ENCODE measurements at places on chromosomes 2 and 18.

- DNase-seq: no peak
Observed at GRCh38 chr2:223943561-223944008, 1.6 kb downstream of the WDFY1 start.

DNA sequence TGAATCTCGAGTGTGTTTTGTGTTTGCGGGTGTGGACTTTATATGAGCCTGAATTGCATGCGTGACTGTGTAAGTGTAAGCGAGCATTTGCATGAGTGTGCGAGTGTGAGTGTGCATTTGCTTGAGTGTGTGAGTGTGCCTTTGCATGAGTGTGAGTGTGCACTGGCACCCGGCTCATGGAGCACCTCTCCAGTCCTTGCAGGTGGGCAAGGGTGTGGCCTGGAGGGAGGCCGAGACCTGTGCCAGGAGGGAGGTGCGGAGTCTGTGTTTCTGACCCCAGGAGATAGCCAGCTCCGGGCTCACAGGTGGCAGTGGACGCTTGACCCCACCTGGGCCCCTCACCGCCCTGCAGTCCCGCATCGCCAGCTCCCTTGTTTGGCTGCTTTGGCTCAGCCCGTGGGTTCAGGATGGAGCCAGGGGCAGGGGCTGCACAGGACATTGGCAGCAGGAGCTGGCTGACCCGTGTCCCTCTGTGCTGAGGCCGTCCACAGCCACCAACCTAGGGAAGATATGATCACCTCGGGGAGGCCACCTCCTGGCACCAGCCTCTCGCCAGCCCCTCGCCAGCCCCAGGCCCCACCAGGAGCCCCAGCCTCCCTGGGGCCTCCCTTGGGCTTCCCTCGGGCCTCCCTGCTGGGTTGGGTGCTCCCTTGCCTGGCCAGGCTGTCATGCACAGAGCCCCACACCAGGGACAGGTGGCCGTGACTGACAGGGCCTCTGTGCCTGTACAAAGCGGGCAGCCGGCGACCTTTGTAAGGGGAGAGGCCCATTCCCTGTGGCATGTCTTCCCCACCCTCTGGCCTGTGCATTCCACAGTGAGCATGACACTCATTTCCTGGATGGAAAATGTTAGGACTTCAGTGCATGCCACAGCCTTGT, 81.6 kb downstream of the PTGR3 start:
- no peak for DNase-seq

- DNase-seq: no peak
Observed at GRCh38 chr2:238108423-238109183, 8.5 kb downstream of the ESPNL start.

DNA sequence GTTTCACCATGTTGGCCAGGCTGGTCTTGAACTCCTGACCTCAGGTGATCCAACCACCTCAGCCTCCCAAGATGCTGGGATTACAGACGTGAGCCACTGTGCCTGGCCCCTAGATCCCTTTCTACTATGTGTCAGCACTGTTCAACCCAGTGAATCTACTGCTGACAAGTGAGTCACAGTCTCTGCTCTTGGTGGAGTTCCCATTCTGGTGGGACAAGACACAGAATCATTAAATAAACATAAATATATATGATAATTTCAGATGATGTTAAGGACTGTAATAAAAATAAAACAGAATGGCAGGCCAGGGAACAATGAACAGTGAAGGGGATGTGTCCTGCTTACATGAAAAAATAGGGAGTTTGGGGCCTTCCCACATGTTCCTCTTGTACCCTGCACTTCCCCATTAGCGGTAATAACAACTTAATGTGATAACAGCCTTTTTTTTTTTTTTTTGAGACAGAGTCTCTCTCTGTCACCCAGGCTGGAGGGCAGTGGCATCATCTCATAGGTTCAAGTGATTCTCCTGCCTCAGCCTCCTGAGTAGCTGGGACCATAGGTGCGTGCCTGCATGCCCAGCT, 112.2 kb downstream of the CPO start:
- DNase-seq: no peak

- DNase-seq: no peak
Observed at GRCh38 chr2:205216580-205216979, 465.7 kb upstream of the NRP2 start.

GRCh38 chr2:126990200-126990599, 91.5 kb downstream of the TEX51 start:
- no peak for DNase-seq

- DNase-seq: no peak
Observed at GRCh38 chr18:41814651-41815050, 140.4 kb upstream of the PIK3C3 start.

DNA sequence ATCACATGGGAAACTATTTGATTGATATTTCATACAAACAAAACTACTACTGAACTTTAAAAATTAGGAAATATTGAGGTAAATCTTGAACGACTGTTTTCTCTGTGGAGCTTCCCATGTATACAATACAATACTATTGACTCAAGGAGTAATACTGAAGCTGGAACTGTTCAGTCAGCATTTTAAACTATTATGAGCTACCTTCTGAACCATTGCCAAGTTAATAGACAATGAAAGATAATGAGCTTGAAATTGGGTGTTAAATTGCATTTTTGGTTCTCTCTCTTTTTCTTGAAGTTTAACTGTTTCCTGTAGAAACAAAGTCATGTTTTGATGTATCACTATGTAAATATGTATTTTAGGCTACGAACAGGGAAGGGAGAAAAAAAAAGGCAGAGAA, 569.2 kb downstream of the ZEB2 start:
- no peak for DNase-seq

DNA sequence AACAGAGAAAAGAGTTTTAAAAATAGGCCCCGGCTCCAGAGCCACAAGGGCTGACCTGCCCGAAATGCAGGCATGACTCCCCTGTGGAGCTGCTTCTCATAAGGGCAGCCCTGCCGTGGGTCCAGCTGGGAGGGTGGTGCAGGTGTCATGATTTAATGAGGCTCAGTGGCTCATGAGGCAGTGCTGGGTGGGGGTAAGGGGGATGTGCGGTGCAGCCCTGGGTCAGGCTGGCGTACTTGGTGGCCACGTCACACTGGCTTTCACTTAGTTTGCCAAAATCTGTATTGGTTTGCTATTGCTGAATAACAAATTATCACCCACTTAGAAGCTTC, 33.6 kb downstream of the HJURP start:
- DNase-seq: no peak

DNA sequence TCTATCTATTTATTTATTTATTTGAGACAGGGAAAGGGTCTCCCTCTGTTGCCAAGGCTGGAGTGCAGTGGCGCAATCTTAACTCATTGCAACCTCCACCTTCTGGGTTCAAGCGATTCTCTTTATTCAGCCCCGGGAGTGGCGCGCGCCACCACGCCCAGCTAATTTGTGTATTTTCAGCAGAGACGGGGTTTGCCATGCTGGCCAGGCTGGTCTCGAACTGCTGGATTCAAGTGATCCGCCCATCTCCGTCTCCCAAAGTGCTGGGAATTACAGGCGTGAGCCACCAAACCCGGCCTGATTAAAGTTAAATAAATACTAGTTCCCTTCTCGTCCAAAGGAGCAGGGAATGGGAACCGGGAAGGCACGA, 4.2 kb upstream of the CTDSP1 start:
- no peak for DNase-seq

DNA sequence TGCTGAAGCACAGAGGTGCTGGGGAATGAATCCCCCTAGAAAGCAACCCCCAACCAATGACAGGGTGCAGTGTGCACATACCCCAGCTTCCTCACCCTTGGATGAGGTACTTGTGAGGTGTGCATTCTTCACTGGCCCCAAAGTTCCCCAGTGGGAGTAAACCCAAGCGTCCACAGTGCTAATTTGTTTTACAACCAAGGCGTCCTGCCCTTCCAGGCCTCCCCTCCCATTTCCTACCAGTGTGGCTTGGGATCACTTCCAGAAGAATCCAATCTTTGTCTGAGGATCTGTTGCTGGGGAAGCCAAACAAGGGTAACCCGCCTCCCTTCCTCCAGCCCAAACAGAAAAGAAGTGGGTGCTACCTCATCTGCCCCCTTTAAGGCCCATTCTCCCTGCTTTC, 40.3 kb upstream of the TEX51 start:
- DNase-seq: no peak

GRCh38 chr2:233011702-233012131, 1.3 kb downstream of the NGEF start:
- DNase-seq: no peak

DNA sequence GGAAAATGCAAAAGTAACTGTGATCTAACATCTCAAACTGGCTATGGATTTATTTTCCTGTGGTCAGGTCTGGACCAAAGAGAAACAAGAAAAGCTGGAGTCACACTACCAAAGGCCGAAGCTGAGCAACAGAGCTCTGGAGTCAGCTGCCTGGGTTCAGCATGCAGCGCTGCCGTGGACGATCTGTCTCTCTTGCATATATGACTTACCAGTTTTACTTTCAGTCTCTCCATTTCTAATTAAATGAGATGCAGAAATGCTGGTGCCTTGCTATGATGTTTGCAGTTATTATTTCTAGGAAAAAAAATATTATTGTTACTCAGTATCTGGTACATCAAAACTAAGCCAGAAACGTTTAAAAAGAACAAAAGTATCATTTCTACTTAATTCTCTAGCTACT, 813.2 kb downstream of the RNF144A start:
- DNase-seq: no peak

- DNase-seq: no peak
Observed at GRCh38 chr2:194556629-194557028, 1100.4 kb upstream of the SLC39A10 start.

DNA sequence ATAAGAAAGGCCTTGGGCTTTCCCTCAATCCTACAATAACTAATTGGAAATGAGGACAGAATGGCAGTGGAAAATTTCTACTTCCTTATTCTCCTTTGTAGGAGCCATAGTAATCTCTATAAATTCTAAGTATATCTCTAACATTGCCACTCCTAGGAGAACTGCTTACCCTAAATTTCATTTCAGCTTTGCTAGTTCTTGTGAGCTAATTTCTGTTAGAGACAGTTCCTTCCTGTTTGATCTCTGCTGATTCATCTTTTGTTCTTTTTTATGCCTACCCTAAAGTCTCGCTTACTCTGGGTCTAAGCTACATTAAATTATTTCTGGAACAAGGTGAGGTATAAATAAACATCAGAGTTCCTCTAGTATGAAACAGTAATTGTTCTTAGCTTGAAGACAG, 25.7 kb downstream of the ABHD3 start:
- no peak for DNase-seq

DNA sequence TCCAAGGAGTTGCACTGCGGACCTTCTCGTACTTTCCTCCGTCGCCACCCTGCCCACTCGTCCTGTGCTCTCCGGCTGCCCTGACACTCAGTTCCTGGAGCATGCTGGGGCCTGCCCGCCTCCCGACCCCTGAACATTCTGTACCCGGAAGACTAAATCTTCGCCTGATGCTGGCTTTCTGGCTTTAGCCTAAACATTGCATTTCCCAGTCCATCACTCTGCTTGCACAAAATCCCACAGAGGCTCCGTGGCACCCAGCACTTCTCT, 550 bp upstream of the SFXN5 start:
- DNase-seq: no peak

GRCh38 chr18:58078889-58079573, 35.0 kb downstream of the NEDD4L start:
- DNase-seq: no peak

DNA sequence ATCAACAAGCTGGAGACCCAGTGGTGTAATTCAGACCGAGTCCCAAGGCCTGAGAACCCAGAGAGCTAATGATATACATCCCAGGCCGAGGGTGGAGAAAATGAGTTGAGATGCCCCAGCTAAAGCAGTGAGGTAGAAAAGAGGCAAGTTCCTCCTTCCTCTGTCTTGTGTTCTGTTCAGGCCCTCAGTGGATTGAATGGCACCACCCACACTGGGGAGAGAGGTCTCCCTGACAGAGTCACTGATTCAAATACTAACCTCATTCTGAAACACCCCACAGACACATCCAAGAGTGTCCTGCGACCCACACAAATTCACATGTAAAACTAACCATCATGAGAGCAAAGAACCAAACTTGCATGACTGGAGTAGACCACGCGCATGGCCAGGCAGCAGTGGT, 215.3 kb downstream of the ANAPC1 start:
- DNase-seq: no peak

DNA sequence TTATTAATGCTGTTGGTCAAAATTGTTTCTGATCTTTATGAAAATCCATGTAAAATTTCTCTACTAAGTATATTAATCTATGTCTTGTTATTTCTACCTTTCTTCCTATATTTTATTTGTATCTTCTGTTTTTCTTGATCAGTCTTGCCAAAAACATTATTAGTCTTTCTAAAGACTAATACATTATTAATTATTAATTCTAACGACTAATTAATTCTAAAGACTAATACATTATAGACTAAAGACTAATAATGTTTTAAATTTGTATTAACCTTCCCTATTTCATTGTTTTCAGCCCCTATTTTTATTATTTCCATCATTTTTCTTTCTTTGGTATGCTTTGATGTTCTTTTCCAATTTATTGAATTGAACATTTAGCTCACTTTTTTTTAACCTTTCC, 27.7 kb downstream of the NEURL3 start:
- no peak for DNase-seq

DNA sequence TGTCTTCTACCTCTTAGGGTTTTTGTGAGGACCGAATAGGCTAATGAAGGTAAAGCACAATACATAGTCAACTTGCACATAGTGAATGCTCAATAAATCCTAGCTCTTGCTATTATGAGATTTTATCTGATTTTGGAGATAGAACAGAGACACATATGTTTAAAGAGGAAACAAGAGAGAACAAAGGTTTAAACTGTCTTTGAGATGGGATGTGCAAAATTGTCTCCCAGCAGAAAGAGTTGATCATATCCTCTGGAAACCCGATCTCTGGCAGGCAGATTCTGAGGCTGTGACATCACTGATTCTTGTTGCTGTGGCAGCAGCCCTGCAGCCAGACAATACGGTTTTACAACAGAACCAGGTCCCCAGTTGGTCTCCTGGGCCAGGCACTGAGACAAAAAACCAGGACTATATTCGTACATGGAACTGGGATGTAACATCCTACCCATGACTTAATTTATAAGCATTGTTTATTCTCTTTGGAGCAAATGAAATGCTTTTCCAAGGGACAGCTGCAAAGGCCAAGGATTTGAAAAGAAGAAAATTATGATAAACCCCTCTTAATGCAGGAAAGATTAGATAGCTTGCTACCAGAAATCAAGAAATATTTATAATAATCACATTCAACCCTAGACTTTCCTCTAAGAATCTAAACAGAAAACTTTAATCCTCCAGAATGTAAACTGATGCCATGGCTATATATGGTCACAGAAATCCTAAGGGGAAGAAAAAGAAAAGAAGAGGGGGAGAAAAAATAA, 80.2 kb downstream of the SLC8A1 start:
- DNase-seq: no peak

DNA sequence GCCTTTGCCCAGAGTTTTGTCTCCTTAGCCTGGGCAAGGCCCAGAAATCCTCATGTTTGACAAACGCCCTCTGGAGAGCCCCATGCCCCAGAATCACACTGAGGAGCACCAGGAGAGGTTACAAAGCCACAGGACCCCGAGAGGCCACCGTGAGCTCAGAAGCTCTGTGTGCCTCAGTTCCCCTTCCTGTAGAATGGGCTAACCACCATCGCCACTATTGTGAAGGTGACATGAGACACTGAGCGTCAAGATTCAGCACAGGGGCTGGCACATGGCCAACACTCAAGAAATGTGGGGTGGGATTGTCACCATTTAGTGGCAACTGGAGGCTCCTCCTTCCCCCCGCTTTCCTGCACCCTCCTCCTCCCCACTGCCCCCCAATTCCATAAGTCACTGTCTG, 1.2 kb upstream of the NMUR1 start:
- no peak for DNase-seq
